SHP77 (cell line): ENCODE measurements at places on chromosomes 2 and 18.

DNA sequence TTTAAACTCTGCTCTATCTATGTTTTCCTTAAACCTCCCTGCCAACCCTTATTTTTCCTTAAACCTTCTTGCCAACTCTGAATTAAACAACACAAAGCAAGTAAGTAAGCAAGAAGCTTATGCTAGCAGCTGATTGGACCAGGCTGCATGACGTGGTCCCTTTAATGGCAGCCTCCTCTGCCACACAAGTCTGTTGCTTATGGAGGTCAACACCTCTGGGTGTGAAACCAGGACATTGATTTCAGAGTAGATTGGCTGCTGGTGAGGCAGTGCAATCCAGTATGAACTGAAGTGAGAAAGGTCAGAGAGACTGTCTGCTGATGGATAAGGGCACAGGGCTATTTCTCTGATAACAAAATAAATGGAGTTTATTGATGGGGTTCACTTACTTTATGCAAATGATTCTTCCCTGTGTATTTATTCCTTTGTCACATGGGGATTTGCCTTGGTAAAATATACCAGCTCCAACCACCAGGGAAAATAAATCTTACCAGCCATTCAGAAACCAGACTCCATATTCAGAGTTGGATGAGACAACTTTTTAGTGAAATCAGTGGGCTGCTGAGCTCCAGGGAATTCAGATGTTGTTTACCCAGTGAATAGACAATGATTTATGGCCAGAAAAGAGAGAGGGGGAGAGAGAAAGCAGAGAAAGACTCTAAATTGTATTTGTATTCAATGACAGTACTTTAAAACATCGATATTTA lies 112.2 kb upstream of the NCKAP5 start:
- DNase-seq = no peak

DNA sequence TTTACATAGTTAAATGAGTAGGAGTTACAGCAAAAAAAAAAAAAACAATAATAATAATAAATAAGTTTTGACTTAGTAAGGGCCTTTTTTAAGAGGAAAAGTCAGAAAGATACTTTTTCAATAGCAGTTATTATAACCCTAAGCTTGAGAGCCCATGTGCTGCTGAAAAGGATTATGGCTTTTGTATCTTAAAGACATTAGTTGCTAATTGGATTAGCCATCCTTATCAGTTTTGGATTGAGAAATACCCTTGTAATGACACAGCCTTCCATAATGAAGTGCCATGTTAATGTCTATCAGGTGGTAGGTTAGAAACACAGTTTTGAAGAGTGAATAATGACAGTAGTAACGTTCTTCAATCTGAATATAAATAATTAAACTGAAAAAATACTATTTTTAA lies 554.0 kb downstream of the RIT2 start:
- no peak for DNase-seq

DNA sequence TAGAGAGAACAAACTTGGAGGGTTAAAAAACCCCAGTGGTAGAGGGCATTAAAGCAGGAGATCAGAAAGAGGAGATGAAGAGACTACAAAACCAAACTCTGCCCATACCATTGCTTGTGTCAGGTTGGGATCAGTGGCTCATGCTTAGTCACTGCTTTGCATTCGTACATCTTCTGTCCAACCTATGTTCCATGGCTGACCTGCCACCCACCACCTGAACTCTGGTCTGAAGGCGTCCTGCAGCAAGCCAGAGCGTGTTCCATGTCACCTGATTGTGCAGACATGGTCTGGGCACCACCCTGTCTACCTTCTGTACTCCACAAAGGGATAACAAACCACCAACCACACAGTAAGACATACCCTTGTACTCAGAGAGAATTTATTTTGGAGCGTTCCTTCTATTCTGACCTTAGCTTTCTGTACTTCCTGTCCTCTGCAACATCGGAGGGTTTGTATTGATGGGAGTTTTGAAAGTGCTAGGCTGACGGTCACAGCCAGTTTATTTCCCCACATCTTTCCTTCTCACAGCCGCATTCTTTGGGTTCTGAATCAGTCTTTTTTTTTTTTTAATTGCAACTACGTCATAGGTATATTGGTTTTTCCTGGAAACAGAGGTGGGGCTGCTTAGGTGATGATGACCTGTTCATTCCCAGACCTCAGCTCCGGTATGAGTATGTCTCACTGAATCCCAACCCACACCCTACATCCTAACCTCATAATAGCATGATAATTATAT lies 88.3 kb downstream of the SOWAHC start:
- no peak for DNase-seq

DNA sequence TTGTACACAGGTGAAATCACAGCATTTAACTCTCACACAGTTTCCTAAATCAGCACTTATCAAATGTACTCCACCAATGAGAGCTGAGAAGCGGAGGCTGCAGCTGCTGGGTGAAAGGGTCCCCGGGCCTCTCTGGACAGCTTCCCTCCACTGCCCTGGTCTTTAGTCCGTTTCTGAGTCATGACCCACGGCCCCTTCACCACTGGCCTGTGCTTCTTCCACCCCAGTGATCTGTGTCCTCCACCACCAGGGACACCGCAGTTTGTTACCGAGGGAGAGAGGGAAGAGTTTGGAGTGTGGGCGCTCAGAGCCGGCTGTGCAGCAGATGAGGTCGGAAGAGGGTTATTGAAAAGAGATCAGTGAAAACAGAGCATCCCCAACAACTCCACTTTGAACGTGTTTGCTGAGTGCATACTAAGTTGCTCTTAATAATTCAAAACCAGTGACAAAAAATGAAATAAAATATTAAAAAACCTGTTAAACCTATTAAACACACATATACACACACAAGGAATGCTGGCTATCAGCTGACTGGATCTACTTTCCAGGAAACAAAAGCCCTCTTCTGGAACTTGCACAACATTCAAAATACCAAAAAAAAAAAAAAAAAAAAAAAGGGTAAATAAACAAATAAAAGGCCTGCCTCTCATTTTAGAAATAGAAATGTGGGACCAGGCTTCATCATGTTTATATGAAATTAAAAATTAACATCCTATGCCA lies 54.1 kb downstream of the PXDN start:
- no peak for DNase-seq

- no peak for DNase-seq
Measured at GRCh38 chr2:104859291-104859765, 5.4 kb downstream of the POU3F3 start.

DNA sequence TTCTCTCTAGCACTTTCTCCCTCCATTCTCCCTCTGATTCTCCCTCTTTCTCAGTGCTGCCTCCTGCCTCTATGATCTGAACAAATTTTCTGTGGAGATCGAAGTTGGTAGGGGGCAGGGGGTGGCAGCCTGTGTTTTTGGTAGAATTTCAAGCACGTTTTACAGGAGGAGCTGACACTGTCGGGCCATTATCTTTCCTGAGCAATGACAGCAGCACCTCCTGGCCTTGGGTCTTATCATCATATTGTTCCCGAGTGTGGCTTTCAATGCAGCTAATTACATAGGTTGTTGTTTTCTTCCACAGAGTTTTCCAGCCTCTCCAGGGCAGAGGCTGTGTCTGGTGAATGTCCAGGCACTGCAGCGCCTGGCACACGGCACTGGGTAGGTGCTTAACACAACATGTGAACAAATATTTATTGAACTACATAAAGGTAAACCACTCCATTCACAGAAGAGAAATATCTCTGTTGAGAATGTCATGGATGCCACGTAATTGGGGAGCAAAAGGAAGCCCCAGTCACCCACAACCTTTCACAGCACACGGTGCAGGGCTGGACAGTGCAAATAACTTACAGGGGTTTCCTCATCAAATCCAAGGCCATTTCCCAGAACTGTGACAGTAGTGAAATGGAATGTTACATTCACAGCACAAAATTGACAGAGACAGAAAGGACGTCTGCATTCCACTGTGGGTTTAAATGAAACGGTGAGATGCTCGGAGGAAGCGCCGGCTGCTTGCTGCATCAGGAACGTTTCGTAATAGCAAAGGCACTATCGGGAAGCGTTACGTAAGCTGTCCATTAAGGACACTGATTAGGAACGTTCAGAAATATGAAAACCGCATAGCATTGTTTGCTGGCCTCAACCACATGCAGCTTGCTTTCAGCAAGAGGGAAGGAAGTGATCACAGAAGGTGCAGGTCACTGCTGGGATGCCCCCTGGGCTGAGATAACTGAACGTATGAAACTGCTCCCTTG lies 6.5 kb upstream of the KCNG2 start:
- DNase-seq = peak; percentile 15
